ENCODE measurements at places on chromosomes 7 and 10.
A peak's percentile ranks its signal among the peaks of the same experiment; 100 is the strongest.

- DNase-seq, result no peak
Observed at GRCh38 chr7:32416846-32417245, 73.3 kb downstream of the LSM5 start.

- no peak for DNase-seq
Observed at GRCh38 chr7:94154858-94155257, 150.7 kb upstream of the BET1 start.

GRCh38 chr7:150378115-150378852, 846 bp upstream of the ZNF775 start:
- peak; percentile 90 for DNase-seq

- no peak for DNase-seq
Observed at GRCh38 chr10:19826712-19827111, 10.5 kb downstream of the PLXDC2 start.

DNA sequence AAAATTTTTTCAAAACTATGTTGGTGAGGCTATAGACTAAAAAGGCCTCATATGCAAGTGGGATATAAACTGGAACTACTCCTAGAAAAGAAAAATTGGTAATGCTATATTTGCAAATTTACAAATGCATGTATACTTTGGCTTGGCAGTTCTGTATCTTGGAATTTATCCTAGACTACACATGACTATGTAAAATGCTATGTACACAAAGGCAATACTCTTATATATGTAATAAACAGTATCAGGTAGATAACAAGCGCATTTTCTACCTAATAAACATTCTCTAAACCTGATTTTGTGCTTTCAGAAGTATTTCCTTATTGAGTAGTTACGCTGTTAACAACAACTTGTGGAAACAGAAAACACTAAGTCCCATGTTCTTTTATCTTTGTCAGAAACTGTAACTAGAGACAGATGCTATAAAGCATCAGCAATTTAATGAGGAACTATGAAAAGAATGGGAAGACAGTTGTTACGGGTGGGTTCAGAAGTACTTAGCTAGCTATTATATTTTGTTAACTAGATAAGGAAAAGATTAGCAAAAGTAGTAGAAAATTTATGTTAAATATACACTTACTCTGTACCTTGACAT, 107.8 kb downstream of the ARHGAP12 start:
- DNase-seq, result no peak

GRCh38 chr7:87359366-87359765, 13.9 kb downstream of the CROT start:
- DNase-seq, result no peak

DNA sequence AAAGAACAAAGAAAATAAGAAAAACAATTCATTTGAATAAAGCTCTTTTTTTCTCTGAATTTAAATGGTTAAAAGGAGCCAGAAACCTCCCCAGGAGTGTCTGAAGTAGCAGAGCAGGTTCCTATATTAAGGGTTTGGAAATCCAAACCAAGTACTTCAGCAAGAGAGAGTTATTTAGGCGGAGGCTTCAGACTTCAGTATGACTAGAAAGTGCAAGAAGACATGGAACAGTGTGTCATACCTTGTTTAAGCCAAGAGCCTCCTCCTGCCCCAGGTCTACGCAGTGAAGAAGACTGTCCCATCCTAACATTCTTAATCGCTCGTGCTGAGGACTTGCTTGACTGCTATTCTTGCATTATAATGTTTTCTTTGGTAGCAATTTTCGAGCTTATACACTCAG, 51.3 kb downstream of the ODAD2 start:
- DNase-seq, result no peak

DNA sequence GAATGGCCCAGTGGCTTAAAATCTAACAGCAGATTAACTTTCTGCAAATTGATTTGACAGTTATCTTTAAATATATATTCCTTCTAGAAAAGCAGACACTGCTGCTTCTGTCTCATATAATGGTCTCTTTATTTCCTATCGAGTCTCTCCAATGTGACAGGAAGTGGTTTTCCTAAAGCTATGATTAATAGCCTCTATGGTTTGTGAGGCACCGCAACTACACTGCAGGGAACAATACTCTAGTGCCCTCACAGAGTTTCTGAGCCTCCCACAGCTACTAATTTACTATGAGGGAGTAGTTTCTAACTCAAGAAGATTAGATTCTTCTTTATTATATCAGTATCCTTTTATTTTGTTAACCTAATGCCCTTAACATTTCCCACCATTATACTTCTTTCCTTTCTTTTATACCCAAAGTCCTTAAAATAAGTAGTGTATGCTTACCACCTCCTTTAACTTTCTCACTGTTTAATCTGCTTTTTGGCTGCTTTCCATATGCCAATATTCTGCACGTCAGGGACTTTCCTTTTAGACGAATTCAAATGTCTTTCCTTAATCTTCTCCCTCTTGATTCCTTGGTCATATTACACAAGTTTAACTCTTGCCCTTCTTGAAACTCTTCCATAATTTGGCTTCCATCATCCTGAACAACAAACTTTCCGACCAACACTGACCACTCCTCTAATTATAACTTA, 23.8 kb upstream of the AHR start:
- DNase-seq, result no peak

- DNase-seq, result no peak
Observed at GRCh38 chr7:4707980-4708411, 25.9 kb downstream of the FOXK1 start.

DNA sequence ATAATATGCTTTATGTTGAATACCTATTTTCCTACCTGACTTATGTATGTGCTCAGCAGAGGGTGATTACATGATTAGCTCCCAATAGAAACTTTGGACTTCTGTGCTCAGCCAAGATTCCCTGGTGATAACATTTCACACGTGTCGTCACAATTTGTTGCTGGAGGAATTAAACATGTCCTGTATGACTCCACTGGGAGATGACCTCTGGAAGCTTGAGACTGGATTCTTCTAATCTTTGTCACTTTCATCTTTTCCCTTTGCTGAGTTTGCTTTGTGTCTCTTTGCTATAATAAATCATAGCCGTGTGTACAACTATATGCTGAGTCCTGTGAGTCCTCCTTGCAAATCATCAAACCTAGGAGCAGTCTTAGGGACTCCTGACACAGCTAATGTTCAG, 120.9 kb upstream of the LRRTM3 start:
- no peak for DNase-seq

DNA sequence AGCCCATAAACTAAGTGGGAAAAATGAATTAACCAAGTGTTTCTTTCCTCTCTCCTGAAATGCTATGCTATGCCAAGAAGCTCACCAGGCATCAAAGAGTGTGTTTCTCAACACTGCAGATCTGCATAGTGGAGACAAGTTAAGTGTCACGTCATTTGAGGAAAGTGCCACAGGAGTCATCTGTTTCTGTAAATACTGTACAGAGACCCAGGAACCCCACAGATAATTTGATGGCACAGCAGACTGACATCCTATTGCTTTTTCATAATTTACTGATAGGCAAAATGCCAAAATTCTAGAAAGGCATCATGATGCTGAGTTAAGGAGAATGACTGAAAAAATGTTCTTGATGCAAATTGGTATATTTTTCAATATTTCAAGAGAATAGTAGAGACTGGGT, 124.3 kb downstream of the NRCAM start:
- DNase-seq, result no peak

- no peak for DNase-seq
Observed at GRCh38 chr7:154375956-154376355, 323.8 kb downstream of the DPP6 start.

- no peak for DNase-seq
Observed at GRCh38 chr7:152382244-152382643, 53.6 kb downstream of the KMT2C start.

- DNase-seq, result no peak
Observed at GRCh38 chr7:3134745-3135144, 91.1 kb upstream of the CARD11 start.

GRCh38 chr7:80600046-80600445, 38.4 kb upstream of the CD36 start:
- DNase-seq, result no peak

- no peak for DNase-seq
Observed at GRCh38 chr7:92699560-92699959, 109.4 kb upstream of the FAM133B start.

DNA sequence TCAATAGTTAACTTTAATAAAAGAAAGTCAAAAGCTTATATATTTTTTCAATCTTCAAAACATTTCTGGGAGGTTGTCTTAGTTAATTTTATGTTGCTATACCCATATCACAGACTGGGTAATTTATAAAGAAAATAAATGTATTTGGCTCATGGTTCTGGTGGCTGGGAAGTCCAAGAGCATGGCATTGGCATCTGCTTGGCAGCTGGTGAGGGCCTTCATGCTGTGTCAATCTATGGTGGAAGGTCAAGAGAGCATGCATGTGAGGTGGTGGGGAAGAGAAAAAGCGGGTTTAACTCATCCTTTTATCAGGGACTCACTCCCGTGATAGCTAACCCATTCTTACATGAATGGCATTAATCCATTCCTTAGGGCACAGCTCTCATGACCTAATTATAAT, 119.8 kb downstream of the EGFR start:
- no peak for DNase-seq

- DNase-seq, result no peak
Observed at GRCh38 chr7:119665796-119666195, 607.2 kb upstream of the KCND2 start.

DNA sequence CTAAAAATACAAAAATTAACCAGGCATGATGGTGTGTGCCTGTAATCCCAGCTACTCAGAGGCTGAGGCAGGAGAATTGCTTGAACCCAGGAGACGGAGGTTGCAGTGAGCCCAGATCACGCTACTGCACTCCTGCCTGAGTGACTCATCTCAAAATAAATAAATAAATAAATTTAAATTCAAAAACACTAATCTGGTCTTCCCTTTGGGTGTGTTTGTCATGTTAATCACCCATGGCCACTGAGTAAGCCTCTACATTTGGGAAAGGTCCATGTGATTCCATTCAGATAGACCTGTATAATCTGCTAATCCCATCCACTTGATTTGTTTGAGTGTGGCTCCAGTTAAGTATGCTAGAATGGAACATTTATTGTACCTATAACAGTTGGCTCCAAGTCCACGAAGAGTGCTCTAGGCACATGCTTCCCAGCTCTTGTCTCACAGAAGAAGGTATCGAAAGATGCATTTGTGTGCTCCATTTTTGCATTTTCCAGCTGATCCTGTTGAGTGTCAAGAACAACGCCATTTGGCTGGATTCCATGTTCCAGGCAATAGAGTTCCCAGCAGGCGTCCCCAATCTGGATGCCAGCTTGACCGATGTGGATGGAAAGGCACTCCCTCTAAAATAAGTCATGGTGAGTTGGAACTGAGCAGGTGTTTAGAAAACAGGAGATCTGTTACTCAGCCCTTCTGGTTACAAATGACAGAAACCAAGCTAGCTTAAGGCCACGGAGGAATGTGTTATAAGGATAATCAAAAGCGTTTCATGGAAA, 4.0 kb downstream of the TUBAL3 start:
- no peak for DNase-seq

DNA sequence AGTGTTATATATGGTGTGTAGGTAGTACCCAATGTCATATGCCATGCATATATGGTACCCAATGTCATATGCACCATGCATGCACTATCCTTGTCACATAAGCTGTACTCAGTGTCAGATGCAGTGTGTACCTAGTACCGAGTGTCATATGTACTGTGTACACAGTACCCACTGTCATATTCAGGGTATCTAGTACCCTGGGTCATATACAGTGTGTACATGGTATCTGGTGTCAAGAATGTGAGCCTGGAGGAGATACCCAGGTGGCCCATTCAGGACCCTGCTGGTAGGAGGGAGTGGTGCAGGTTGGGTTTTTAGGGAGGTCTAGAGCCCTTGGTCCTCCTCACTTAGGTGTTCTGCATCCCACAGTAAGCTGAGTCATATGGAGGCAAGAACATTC, 1.8 kb downstream of the ZMYND11 start:
- no peak for DNase-seq

- no peak for DNase-seq
Observed at GRCh38 chr7:115252461-115252860, 330.6 kb downstream of the MDFIC start.

DNA sequence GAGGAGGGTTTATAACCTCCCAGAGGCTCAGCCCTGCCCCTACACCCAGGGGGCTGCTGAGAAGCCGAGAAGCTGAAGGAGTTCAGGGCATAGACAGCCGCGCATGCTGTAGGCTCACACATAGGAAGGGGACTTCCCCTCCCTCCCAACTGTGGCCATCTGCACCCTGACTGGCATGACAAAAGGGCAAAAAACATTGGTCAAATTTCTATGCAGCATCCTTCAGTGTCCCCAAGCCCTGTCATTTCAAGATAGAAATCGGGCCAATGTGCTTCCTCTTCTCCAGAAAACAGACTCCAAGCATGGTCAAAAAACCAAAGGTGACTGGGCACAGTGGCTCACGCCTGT, 55.9 kb upstream of the MYL10 start:
- no peak for DNase-seq

- DNase-seq, result no peak
Observed at GRCh38 chr10:954396-954795, 22.9 kb upstream of the LARP4B start.

DNA sequence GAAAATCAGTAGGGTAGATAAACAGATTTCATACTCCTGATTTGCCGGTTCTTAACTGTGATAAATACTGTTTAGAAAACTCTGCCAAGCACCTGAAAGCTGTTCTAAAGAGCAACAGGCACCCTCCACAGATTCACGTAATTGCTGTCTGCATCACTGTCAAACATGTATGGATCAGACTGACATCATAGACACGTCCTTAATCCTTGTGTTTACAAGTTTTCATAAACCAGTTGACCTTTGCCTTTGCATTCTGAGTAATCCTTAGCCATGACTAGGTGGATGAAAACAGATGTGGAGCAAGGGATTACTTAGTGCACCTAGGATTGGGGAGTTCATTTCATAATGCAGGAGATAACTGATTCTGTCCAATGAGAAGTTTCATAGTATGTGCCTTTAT, 41.6 kb downstream of the SLC39A12 start:
- DNase-seq, result no peak

GRCh38 chr7:141864765-141865447, 23.6 kb upstream of the PRSS37 start:
- DNase-seq, result no peak

DNA sequence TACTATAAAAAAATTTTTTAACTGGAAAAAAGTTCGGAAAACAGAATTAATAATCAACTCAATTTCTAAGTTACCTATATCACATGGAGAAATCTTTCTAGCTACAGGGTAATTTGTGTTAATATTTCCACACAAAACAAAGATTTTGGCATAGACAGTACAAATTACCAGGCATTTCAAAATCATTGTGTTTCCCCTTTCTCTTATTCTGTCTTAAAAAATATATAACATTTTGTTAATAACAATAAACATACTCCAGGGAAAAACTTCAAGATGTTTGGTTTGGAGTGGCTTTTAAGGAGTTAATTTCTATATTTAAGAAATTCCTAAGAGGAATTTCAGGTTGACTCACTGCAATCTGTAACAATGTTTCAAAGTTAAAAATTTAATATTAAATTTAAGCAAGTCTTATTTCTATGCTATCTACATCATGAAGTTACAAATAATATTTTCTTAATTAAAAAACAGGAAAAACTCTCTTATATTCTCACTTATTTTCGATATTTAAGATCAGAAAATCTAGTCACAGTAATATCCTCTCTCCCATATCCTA, 132.6 kb downstream of the NRBF2 start:
- no peak for DNase-seq

GRCh38 chr7:3482147-3482921, 181.3 kb downstream of the SDK1 start:
- DNase-seq, result peak; percentile 33

- DNase-seq, result peak; percentile 23
Observed at GRCh38 chr7:31648288-31648687, 38.7 kb upstream of the PPP1R17 start.
